ENCODE measurements at places on chromosomes 4 and X. TPM values are rescaled to one million over a fixed set of nuclear protein-coding genes. Genes with fewer than 3 reads are reported as not detected.

NMU gene
- not detected for total RNA-seq

OTUD6A gene
- not detected for total RNA-seq

GPR119 gene
- not detected for total RNA-seq

BMP2K gene
- total RNA-seq = 53.0 TPM

DNA sequence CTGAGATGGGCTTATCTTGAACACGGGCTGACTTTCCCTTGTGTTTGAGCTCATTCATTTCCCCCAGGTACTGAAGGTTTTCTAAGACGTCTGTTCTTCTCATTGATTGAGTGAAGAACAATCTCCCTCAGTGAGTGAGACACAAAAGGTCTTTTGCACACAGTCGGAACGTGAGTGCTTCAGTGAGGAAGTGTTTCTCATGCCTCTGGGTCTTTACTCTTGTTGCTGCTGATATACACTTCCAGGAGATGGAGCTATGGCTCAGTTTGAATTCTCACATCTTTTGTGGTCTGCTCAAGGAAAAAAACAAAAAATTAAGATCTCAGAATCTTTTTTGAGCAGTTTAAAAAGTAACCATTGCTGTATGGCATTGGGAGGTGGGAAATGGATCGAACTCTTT lies 981.9 kb upstream of the TENM3 start:
- H3K27me3 ChIP-seq = no peaks in the 10 kb centered on the region
- no peak overlapping the region for H3K4me3 ChIP-seq
- no peaks in the 10 kb centered on the region for H3K36me3 ChIP-seq
- no peak overlapping the region for H3K27ac ChIP-seq

DNA sequence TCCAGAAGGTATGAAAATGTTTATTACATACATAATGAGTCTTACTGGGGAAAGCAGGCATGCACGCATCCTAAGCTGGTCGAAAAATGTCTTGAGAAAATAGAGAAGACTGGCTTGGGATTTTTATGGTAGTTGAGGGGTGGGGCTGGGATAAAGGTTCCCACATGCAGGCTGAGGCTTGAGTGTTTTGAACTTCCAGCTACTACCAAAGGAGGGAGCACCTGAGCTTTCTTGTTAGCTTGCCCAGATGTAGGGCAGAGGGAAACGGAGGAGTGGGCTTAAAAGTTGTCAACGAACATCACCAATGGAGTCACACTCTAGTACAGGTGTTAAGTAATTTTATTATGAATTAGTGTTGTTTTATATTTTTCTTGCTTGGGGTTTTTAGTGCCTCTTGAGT lies 39.6 kb upstream of the SRPX start:
- no peak overlapping the region for H3K27ac ChIP-seq
- H3K36me3 ChIP-seq = no peaks in the 10 kb centered on the region
- no peak overlapping the region for H3K4me3 ChIP-seq
- H3K27me3 ChIP-seq = no peaks in the 10 kb centered on the region

GRCh38 chr4:136457004-136457403 lies 1075.3 kb downstream of the PCDH18 start:
- no peak overlapping the region for H3K27ac ChIP-seq
- H3K4me3 ChIP-seq = no peak overlapping the region
- H3K4me1 ChIP-seq = no peaks in the 10 kb centered on the region
- H3K27me3 ChIP-seq = no peaks in the 10 kb centered on the region
- no peaks in the 10 kb centered on the region for H3K36me3 ChIP-seq

DNA sequence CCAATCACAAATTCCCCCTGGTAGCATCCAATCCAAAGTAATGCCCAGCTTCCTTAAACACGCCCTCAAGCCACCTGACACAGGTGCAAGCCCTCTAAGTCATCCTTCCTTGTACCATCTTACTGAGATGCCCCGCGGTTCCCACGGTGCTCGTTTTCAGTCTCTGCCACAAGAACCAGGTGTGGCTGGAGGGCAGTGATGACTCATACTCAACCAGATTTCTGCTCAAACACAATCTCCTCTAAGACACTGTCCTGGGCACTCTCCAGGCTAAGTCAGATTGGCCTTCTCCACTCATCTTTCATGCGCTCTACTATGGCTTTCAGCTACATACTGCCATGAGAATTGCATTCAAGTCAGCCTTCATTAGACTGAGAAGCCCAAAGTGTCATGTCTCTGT lies 3.5 kb downstream of the SH3KBP1 start:
- no peaks in the 10 kb centered on the region for H3K27me3 ChIP-seq
- no peaks in the 10 kb centered on the region for H3K36me3 ChIP-seq
- DNase-seq = no peak
- no peak overlapping the region for H3K4me3 ChIP-seq

- no peaks in the 10 kb centered on the region for H3K36me3 ChIP-seq
- no peaks in the 10 kb centered on the region for H3K27me3 ChIP-seq
- H3K27ac ChIP-seq = no peak overlapping the region
- H3K4me3 ChIP-seq = no peak overlapping the region
Observed at GRCh38 chr4:125975861-125976397, 661.2 kb downstream of the FAT4 start.

DNA sequence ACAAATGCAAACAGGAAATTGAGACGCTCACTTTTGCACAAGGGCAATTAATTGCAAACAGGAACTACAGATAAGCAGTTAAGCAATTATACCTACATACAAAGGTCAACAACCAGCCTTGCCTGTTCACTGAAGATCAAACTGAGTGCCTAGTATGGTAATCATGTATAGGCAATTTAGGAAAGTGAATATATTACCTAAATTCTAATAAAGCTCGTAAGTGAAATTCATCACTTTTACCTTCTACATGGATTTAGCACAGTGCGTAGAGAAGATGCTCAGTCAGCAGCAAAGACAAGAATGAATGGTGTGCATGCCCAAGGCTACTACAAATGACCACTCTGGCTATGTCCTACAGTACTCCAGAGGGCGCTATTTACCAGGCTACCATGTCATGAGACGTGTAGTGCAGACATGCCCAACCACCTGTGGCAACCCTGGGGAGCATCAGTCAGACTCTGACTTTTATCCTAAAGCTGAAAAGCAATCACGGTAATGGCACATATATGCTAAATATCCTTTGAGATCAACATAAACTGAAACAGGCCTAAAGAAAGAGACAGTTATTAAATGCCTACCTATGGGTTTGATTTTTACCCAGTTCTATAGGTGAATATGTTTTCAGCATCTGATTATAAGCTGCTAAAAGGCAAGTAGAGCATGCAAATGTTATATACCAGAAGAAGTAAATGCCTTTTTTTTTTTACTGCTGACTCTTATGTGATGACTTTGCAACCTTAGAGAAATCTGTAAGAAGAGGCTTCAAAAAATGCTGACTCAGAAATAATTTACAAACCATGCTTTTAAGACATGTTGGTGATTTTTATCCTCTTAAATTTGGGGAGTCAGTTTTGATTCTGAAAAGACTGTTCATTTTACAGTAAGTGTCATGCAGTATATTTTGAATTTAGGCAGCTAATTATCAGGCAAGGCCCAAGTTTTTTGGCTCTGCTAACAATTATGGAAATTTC lies 178.0 kb downstream of the PPP3CA start:
- no peak overlapping the region for H3K27ac ChIP-seq
- no peak overlapping the region for H3K4me3 ChIP-seq
- no peaks in the 10 kb centered on the region for H3K36me3 ChIP-seq
- peaks cover 12% of the 10 kb centered on the region for H3K4me1 ChIP-seq
- peak; percentile 89 for DNase-seq
- no peaks in the 10 kb centered on the region for H3K27me3 ChIP-seq

DNA sequence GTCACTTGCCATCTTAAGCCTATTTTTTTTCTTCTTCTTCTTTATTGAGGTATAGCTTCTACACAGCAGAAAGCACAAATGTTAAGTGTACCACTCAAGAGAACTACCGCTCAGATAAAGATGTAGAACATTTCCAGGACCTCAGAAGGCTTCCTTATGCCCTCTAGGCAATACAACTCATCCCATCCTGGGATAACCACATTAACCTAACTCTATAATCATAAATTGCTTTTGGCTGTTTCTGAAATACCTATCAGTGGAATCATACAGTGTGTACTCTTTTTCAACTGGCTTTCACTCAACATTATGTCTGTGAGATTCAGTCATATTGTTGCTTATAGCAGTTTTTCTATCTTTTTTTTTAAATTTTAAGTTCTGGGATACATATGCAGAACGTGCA lies 51.7 kb downstream of the ARFIP1 start:
- DNase-seq = no peak
- H3K27me3 ChIP-seq = no peaks in the 10 kb centered on the region
- no peak overlapping the region for H3K4me3 ChIP-seq
- H3K27ac ChIP-seq = no peak overlapping the region
- no peaks in the 10 kb centered on the region for H3K36me3 ChIP-seq
- H3K4me1 ChIP-seq = no peaks in the 10 kb centered on the region

- no peaks in the 10 kb centered on the region for H3K36me3 ChIP-seq
- no peaks in the 10 kb centered on the region for H3K4me1 ChIP-seq
- no peaks in the 10 kb centered on the region for H3K27me3 ChIP-seq
- no peak for DNase-seq
- H3K27ac ChIP-seq = no peak overlapping the region
- H3K4me3 ChIP-seq = no peak overlapping the region
Observed at GRCh38 chr4:98706200-98706813, 47.9 kb upstream of the TSPAN5 start.

DNA sequence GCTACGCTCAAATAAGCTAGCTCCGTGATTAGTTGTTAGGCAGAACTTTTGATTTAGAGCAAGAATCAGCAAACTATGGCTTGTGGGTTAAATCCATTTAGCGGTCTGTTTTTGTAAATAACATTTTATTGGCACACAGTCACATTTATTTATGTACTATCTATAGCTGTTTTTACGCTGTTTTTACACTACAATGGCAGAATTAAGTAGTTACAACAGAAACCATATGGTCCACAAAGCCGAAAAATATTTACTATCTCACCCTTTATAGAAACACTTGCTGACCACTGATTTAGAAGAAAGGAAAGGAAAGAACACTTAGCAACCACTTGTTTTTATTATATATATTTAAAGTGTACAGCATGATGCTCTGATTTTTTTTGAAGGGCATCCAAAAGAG lies 41.1 kb downstream of the THOC2 start:
- no peak for DNase-seq
- H3K4me1 ChIP-seq = no peaks in the 10 kb centered on the region
- H3K27me3 ChIP-seq = no peaks in the 10 kb centered on the region
- H3K36me3 ChIP-seq = no peaks in the 10 kb centered on the region

DNA sequence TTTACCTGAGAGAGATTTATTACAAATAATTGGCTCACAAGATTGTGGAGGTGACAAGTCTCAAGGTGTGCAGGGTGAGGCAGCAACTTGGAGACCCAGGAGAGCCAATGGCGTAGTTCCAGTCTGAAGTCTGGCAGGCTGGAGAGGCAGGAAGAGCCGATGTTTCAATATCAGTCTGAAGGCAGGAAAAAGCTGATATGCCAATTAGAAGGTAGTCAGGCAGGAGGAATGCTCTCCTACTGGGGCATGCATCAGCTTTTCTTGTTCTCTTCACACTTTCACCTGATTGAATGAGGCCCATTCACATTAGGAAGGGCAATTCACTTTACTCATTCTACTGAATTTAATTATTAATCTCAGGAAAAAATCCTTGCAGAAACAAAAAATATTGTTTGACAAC lies 1351.7 kb upstream of the ADGRL3 start:
- H3K36me3 ChIP-seq = no peaks in the 10 kb centered on the region
- no peak overlapping the region for H3K27ac ChIP-seq
- DNase-seq = no peak
- H3K4me1 ChIP-seq = no peaks in the 10 kb centered on the region
- no peaks in the 10 kb centered on the region for H3K27me3 ChIP-seq

DNA sequence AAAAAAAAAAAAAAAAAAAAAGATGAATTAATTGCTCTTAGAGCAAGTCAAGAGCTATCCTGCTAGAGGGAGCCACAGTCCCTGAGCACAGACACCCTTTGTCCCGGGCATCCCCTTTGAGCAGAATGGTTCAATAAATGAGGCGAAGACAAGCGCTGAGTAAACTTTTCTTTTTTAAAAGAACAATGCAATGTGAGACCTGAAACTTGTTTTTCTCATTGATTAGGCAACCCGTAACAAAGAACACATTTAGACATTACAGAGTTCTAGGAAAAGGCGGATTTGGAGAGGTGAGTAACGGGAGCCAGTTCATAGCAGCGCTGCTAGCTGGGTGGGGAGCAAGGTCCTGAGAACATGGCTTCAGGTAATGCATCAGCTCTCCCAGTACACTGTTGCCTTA lies 46.1 kb downstream of the GRK4 start:
- H3K27ac ChIP-seq = no peak overlapping the region
- H3K27me3 ChIP-seq = no peaks in the 10 kb centered on the region
- DNase-seq = no peak
- no peak overlapping the region for H3K4me3 ChIP-seq
- no peaks in the 10 kb centered on the region for H3K36me3 ChIP-seq

DNA sequence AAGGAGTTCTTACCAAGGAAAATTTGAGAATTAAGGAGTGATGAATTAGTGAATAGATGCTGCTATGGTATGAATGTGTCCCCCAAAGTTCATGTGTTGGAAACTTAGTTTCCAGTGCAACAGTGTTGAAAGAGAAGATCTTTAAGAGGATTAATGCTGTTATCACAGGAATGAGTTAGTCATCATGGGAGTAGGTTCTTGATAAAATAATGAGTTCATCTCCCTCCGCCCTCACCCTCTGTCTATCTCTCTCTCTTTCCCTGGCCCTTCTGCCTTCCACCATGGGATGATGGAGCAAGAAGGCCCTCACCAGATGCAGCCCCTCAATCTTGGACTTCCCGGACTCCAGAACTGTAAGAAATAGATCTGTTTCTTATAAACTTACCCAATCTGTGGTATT lies 38.3 kb upstream of the KLHL8 start:
- no peak for DNase-seq
- H3K27ac ChIP-seq = no peak overlapping the region
- H3K27me3 ChIP-seq = no peaks in the 10 kb centered on the region
- H3K36me3 ChIP-seq = no peaks in the 10 kb centered on the region
- H3K4me3 ChIP-seq = no peak overlapping the region

DNA sequence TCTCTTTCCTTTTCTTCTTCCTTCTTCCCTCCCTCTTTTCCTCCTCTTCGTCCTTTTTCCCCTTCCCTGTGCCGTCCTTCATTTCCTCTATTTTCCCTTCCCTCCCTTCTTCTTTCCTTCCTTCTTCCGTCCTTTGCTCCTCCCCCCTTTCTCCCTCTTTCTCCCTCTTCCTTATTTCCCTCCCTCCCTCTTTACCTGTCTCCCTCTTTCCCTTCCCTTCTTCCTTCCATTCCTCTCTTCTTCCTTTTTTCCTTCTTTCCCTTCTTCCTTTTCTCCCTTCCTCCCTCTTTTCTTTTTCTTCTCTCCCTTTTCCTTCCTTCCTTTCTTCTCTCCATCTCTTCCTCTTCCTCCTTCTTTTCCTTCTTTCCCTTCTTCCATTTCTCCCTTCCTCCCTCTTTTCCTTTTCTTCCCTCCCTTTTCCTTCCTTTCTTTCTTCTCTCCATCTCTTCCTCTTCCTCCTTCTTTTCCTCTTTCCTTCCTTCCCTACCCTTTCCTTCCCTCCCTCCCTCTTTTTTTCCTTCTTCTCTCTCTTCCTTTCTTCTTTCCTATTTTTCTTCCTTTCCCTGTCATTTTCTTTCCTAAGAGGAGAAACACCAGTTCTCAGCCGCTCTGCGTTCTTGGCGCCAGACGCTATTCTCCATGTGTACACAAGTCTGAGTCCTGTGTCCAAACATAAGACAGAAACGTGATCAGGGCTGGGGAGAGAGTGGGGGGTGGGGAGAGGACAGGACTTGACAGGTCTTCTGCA lies 597.1 kb downstream of the MID1IP1 start:
- H3K36me3 ChIP-seq = no peaks in the 10 kb centered on the region
- no peak overlapping the region for H3K4me3 ChIP-seq
- no peak overlapping the region for H3K27ac ChIP-seq
- H3K27me3 ChIP-seq = peaks cover 29% of the 10 kb centered on the region
- no peaks in the 10 kb centered on the region for H3K4me1 ChIP-seq

GRCh38 chr4:107094976-107095375 lies 58.9 kb upstream of the DKK2 start:
- no peak overlapping the region for H3K27ac ChIP-seq
- no peaks in the 10 kb centered on the region for H3K27me3 ChIP-seq
- no peak overlapping the region for H3K4me3 ChIP-seq
- no peaks in the 10 kb centered on the region for H3K4me1 ChIP-seq
- DNase-seq = no peak
- no peaks in the 10 kb centered on the region for H3K36me3 ChIP-seq

Data from adrenal gland (tissue), 19 donors.